ENCODE measurements at places on chromosomes 3 and 15.

DNA sequence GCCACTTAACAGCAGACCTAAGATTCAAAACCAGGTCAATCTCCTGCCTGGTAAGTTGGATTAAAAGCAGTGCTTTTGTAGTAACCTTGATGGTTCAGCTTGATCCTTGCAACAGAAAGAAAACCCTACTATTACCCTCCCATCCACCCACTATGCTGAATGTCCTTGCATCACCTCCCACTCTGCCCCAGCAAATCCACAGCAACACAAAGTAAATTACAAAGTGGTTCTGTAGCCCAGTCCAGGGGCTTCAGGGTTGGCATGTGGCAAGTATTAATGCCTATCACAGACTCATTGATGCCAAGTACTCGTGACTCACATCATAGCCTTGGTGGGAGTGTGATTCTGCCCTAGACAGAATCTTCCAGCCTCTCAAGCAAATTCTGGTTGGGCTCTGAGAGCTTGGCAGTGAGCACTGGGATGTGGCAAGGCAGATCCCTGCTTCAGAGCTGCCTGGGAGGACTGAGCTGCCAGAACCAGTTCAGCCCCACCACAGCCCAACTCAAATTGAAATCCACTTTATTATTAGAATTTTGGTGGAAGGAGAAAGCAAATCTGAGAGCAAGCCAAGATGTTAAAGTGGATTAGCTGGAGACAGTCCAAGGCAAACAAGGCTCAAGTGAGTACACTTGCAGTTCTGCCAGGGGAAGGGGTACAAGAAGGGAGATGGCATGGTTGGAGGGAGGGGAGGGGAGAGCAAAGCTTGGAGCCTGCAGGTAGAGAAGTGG, 225.8 kb upstream of the UMPS start:
- no peak for DNase-seq
- peaks cover 49% of the 10 kb centered on the region for H3K27me3 ChIP-seq
- H3K36me3 ChIP-seq = no peaks in the 10 kb centered on the region
- no peak overlapping the region for H3K27ac ChIP-seq
- H3K4me1 ChIP-seq = no peaks in the 10 kb centered on the region

GRCh38 chr15:59976480-59977271, 27.4 kb upstream of the FOXB1 start:
- peaks cover 17% of the 10 kb centered on the region for H3K36me3 ChIP-seq
- peaks cover 10% of the 10 kb centered on the region for H3K27me3 ChIP-seq
- peaks cover 40% of the 10 kb centered on the region for H3K4me1 ChIP-seq
- DNase-seq = peak; percentile 87

- H3K27ac ChIP-seq = no peak overlapping the region
- H3K4me3 ChIP-seq = no peak overlapping the region
- H3K36me3 ChIP-seq = no peaks in the 10 kb centered on the region
- peaks cover 14% of the 10 kb centered on the region for H3K27me3 ChIP-seq
These were observed 79.1 kb downstream of the RAB11A start for GRCh38 chr15:65948383-65948782.

DNA sequence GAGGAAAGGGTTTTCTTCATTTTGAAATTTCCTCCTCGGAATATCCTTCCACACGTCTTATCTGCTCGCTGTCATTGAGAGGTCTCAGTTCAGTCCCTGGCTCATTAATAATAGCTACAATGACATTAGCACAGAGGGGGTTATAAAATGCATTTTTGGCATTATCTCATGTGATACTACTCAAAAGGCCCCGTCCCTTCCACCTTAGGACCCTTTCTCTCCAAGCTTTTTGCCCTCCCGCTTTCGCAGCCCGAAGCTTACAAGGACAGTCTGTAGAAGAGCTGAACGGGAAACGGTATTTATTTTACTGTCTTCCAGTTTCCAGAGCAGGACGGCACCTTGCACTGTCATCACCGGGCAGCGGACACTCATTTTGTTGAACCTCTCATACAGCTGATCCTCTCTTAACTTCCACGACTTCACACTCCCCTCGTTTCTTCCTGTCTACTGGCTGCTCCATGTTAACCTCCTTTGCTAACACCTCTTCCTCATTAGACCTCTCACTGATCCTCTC, 5.6 kb upstream of the PLEKHO2 start:
- no peak for DNase-seq
- H3K36me3 ChIP-seq = peaks cover 2% of the 10 kb centered on the region
- no peaks in the 10 kb centered on the region for H3K27me3 ChIP-seq
- peak overlapping the region; percentile 55 for H3K27ac ChIP-seq
- H3K4me1 ChIP-seq = peaks cover 47% of the 10 kb centered on the region
- peak overlapping the region; percentile 35 for H3K4me3 ChIP-seq

DNA sequence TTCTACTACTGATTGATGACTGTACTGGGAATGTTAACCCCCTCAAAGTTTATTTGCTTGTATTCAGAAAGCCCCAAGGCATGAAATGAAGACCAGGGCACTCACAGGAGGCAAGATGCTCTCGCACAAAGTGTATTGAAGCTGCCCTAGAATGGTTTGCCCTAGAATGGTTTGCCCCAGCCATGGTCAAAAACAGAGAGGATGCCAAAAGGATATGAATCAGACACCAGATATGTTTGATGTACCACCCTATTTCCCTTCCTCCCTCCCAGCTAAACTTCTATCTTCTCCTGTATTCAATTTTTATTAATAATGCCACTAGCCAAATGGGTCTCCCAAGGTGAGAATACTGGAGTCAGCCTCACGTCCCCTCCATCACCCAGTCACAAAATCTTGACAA, 101.3 kb downstream of the TMCO5A start:
- H3K36me3 ChIP-seq = no peaks in the 10 kb centered on the region
- H3K4me3 ChIP-seq = no peak overlapping the region
- H3K4me1 ChIP-seq = no peaks in the 10 kb centered on the region
- no peak overlapping the region for H3K27ac ChIP-seq

Measured in activated CD4-positive, alpha-beta memory T cell treated with anti-CD3 and anti-CD28 coated beads, Interleukin-2, amount 10 ng/mL, durations not matched to agents 7 days and 5 days (primary cell).